T-helper 2 cell (primary cell): ENCODE measurements at places on chromosomes 5 and 9.

DNA sequence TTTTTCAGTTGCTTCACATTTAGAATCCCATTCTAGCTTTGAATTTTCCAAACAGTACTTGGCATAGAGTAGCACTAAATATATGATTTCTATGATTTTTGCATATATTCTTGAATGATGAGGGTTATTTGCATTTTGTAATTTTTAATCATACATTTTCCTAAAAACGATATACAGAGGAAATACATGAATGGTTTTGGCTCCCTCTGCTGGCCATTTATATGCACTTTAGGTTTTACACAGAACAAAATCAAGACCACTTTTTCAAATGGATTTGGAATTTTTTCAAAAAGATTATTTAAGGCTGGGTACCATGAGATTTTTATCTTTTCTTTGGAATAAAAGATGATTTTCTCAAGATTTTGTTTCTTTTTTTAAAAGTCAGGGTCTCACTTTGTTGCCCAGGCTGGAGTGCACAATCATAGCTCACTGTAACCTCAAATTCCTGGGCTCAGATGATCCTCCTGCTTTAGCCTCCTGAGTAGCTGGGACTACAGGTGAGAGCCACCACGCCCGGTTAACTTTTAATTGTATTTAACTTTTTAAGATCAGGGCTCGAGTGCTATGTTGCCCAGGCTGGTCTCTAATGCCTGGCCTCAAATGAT is 16.7 kb upstream of the COMMD10 start:
- DNase-seq = no peak

DNA sequence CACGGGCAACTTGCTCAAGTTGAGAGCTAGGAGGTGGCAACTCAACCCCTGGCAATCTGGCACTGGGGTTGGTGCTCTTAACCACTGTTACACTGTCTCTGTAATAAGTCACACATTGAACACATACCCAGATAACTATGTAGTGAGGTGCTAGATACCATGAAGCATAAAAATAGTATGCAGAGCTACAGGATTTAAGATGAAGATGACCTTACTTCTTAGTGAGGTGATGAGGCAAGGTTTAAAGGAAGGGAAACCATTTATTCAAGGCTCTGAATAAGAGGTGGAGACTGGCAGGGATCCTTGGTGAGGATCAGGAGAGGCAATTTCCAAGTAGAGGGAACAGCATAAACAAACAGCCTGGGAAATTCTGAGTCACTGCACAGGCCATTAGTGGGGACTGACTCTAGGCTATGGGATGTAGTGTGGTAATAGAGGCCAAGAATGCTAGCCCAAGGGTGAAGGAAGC is 67.6 kb upstream of the NR3C1 start:
- DNase-seq = no peak

- no peak for DNase-seq
Observed at GRCh38 chr9:129483415-129484351, 137.2 kb downstream of the C9orf50 start.

DNA sequence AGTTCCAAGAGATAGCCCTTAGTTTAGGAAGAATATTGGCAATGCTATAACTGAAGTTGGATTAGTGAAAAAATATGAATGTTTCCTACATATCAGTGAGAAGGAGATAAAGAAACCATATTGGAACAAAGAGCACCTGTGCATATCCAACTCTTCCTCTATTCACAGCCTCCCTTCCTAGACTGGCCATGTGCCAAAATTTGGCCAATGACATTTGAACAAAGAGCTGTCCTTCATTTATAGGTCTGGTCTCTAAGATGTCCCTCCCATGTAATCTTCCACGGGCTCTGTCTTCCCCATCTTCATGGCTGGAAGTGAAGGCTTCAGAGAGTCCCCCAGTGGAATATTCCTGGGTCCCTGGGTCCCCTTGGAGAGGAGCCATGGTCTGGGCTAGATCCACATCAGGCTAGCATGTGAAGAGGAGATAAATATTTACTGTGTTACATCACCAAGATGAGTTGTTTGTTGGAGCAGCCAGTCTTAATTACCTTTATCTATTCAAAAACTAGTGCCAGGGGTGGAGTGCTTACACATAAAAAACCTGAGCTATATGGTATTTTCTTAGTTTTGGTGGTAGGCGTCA is 190.0 kb upstream of the S1PR3 start:
- DNase-seq = no peak

GRCh38 chr5:68482199-68482598 is 266.6 kb downstream of the PIK3R1 start:
- DNase-seq = no peak

GRCh38 chr9:3662671-3663070 is 136.9 kb upstream of the RFX3 start:
- no peak for DNase-seq

DNA sequence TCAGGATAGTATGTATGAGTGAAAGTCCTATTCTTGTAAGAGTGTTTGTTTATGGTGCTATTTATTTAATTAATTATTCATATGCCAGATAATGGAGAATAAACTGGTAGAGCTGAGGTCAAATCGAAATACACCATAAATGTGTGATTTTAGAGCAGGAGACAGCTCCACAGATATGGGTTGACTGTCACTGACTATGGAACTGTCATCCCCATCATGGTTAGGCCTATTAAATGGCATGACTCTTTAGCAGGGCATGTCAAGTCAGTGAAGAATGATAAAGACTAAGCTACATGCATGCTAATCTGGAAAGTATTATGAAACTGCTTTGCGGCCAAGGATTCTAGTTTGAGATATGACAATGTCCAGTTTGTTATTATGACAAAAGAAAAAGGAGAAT is 658.6 kb downstream of the ISL1 start:
- DNase-seq = no peak

DNA sequence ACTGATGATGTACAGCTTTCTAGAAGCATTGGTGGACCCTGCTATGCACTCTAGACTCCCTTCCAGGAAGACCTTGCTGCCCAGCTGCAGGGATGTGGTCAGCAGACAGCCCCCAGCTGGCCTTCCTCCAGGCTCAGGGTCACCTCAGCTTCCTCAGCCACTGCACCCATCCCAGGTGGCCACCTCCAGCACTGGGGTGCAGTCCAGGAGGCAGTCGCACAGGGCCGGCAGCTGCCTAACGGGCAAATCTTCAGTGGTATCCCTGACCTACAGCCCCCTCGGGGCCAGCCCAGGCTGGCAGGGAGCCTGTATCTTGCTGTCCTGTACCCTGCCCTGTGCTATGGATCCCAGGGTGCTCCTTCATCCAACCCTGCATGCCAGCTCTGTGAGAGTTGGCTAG is 81.8 kb downstream of the GADD45G start:
- DNase-seq = no peak

DNA sequence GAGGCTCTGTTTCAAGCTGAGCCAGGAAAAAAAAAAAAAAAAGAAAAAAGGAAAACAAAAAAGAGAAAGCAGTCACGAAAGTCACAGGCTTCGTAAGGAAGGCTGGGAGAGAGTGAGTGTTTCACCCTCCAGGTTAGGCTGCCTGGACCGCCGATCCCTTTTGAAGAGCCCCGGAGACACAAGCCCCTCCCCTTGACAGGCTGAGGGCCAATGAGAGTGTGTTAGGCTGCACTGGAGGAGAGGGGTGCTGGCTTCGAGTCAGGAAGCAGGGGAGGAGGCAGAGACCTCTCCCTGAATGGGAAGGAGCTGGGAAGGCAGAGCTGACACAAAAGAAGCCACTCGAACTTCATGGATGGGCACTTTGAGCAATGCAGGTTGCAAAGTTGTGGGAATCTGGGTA is at the start of gene NMUR2:
Gene NMUR2 (minus strand): TSS at position 135 of the 400 bp plus-strand sequence. CDS start 166 bp downstream, outside the sequence.
- DNase-seq = no peak

DNA sequence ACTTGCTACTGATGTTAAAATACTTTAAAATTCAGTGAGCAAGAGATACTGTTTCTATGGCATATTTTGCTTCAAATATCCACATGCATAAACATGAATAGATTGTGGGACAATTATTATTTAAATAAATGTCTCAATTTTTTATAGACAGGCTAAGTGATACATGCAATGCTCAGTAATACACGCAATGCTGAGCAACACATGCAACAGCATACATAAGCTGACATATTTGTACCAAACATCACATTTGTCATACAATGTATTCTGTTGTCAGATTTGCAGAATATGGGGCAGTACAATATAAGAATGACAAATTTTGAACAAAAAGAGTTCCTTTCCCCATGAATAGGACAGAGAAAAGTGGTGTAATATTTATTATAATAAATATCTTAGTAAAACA is 155.5 kb downstream of the PDE4D start:
- DNase-seq = no peak

DNA sequence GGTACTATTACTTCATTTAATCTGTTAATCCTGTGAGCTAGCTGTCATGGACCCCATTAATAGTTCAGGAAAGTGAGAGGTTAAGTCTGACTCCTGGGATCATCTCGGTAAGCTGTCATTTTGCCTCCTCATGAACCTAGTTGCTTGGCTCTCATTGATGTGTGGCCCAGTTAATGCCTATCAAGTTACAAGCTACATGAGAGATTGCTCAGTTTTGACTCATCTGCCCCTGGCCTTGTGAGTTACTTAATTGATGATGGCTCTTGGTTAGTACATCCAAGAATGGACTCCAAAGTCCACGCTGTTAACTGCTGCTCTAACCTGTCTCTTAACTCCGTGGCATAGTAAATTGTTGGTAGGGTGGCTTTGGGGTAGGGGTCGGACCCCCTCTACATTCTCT is 23.9 kb downstream of the LARP1 start:
- no peak for DNase-seq

GRCh38 chr5:74314906-74315305 is 325.6 kb downstream of the ENC1 start:
- DNase-seq = no peak

DNA sequence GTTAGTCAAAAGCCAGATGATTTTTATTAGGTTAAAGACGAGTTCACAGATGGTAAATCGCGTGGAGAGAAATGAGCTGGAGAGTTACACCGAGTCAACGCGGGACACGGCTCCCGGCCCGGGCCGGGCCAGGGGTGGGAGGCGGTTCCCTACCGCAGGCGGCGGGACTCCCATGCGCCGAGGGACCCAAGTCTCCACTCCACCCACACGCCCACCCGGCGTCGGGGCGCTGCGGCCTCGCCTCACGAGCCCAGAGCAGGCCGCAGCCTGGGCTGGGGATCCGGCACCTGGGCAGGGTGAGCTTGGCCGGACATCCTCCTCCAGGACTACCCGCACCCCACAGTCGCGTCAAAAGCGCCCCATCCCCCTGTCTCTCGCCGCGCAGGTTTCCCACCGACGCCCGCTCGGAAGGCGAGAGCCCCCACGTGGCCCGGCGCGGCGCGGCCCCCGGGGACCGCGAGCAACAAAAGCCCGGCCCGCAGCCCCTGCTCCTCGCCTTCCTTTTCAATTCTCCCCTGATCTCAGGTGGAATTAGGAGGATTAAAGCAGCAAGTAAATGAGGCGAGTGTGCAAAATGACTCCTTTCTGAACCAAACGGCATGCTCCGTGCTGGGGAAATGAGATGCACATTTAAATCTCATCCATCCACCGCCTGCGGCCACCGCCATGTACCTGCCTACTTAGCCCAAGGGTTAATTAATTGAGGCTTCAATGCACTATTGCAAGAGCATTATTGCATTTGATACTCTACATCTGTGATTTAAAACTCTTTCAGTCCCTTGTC is 196.5 kb upstream of the TBCA start:
- DNase-seq = peak; percentile 32

GRCh38 chr5:72682561-72682960 is 133.9 kb upstream of the TNPO1 start:
- no peak for DNase-seq

DNA sequence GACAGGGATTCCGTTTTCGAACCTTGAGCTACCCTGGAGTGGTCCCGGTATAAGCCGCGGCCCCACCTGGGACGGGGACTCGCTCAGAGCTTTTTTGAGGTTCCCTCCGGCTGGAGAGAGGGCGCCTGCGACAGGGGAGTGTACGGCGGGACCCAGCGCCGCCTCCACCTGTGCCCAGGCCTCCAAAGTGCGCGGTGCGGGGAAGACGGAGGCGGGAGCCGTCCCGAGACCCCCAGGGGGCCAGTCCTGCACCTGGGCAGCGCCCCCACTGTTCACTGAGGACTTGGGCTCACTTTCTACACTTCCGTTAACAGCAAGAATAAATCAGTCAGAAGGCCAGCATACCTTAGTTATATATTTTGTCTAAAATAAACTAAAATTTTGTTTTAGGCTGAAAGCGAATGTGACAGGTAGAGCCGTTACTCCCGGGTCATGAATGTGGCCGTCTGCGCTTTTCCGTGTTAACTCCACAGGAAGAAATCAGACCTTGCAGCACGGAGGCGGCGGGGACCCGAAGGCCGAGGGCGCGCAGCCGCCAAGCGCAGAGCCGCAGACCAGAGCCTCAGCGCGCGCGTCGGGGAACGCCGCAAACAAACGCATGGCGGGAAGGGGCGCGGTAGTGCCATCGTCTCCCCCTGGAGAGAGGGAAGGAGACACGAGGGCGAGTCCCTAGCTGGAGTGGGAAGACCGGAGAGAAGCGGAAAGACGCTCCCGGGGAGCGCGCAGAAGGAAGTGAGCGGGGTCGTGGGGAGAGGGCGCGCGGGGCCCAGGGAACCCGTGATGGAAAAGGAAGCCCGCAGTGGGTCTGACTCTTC is 14.1 kb downstream of the TRIM7 start:
- DNase-seq = no peak

DNA sequence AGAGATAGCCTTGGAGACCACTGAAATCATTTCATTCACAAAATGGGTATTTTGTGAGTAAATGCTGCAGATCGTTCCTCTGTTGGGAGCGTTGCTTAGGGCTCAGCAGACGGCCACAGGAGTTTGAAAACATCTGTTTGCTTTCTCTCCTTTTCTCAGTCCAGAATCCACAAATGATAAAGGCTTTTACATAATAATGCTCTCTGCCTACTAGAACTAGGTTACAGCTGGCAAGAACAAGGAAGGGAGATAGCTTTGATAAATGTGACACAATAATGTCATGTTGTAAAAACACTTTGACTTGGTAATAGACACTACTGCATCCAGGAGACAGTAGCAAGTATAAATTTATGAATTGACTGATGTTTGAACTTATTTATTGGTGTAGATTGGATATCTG is 1072.4 kb upstream of the CDH6 start:
- no peak for DNase-seq

- DNase-seq = no peak
Observed at GRCh38 chr5:82276800-82277612, 1.1 kb downstream of the RPS23 start.

GRCh38 chr5:170195961-170196360 is 36.8 kb upstream of the C5orf58 start:
- DNase-seq = no peak

DNA sequence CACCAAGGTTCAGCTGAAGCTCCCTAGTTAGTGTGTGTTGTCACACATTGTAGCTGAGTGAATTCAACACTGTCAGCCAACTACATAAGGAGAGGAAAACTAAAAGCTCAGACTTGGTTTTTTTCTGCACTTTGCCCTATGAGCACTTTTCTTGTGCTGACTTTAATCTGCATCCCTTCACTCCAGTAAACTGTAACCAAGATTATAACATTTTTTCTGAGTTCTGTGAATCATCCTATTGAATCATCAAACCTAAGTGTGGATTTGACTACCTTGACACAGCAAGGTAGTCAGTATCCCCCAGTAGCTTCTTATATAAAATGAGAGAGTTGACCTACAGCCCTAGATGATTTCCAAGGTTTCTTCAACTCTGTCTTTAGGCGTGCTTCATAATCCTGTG is 325.0 kb downstream of the AGTPBP1 start:
- DNase-seq = no peak
